Osteocyte (in vitro differentiated cells): ENCODE measurements at places on chromosomes 6 and 20. TPM values are rescaled to one million over a fixed set of nuclear protein-coding genes. Genes with fewer than 3 reads are reported as not detected.

BLTP3A gene
- total RNA-seq: 18.4 and 20.0 TPM in 2 replicates

CNR1 gene
- total RNA-seq: not detected in 2 replicates

GRCh38 chr20:59120491-59120890, 43.1 kb upstream of the ZNF831 start:
- peaks cover 2% of the 10 kb centered on the region for H3K27me3 ChIP-seq
- no peak overlapping the region for H3K4me3 ChIP-seq
- H3K27ac ChIP-seq: no peak overlapping the region
- no peaks in the 10 kb centered on the region for H3K4me1 ChIP-seq
- DNase-seq: no peak
- no peaks in the 10 kb centered on the region for H3K36me3 ChIP-seq

DNA sequence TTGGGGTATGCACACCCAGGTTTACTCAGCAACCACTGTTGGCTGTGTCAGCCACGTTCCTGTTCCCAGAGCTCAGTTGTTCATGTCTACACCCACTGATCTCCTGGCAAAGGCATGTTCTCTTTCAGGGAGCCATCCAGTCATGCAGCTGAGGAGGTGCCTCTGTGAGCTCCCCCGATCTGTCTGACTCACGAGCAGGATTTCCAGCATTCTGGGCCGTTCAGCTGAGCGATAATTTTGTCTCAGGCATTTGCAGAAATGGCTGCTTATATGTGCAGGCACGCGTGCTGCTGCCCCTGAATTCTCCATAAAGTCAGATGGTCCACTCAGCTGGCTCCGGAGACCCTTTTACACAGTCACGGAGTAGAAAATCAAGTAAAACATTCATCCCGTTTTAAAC, 78.4 kb upstream of the IYD start:
- no peaks in the 10 kb centered on the region for H3K36me3 ChIP-seq
- no peak overlapping the region for H3K27ac ChIP-seq
- no peak for DNase-seq
- no peak overlapping the region for H3K4me3 ChIP-seq

DNA sequence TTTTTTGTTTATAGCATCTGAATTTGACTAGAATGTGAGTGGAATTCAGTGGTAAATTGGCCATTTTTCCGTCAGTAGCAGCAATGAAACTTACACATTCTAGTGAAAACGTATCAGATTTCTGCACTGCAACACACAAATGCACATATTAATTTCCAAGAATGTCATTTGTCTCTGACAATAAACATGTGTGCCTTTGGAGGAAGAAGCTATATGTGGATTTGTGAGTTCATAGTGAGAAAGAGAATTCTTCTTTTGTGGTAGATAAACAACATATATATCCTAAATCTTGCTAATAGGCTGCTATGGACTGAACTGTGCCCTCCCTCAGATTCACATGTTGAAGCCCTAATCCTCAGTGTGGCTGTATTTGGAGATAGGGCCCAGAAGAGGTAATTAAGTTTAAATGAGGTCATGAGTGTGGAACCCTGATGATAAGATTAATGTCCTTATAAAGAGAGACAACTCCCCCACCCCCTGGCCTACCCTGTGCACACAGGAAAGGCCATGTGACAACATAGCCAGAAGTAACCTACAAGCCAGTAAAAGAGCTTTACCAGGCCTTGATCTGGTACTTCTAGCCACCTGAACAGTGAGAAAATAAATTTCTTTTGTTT, 200.2 kb upstream of the EYA4 start:
- no peak overlapping the region for H3K4me3 ChIP-seq
- H3K27me3 ChIP-seq: peaks cover 9% of the 10 kb centered on the region
- DNase-seq: no peak
- no peaks in the 10 kb centered on the region for H3K36me3 ChIP-seq

DNA sequence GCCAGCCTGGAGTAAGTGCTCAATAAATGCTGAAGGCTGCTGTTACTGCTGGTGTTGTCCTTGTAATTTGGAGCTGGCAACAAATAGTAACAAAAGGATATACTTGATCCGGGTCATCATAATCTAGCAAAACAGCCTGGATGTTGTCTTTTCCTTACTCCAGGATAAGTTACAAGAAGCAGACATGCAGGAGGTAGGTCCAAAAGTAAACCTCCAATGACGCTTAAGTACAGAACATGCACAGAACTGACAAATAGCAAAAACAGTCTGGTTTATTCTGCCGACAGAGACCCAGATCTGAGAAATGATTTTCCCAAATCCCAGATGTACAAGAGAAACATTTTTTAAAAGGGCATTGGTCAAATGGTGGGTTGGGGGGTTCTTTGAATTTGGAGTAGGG, 93.0 kb upstream of the KCNK16 start:
- H3K27ac ChIP-seq: peak overlapping the region; percentile 97
- H3K36me3 ChIP-seq: peaks cover 3% of the 10 kb centered on the region
- H3K4me3 ChIP-seq: no peak overlapping the region
- no peak for DNase-seq
- H3K4me1 ChIP-seq: peaks cover 44% of the 10 kb centered on the region
- no peaks in the 10 kb centered on the region for H3K27me3 ChIP-seq

DNA sequence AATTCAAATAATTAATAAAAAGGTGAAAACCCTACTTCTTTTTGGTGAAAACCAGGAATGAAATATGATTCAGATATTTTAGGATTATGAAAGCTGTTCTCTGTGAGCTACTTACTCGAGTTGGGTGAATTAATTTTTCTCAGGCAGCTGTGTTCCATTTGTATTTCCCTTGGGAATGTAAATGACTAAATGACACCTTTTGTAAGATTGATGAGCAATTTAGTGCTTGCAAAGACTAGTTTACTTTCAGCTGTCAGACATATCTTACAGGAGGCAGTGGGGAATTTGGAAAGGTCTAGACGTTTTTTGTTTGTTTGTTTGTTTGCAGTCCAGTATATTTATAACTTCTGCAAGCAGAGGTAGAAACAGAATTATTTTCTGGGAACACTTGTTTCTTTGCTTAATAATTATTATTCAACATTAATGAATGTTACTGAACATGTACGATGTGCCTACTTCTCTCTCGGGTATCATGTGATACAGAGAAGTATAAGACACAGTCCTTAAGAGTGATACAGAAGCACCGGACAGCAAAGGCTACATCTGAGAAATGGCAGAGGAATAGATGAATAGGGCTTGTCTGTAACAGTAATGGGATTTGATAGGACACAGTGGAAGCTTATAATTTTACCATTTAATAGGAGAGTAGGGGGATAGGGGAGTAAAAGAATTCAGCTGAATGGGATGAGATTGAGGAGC, 91.3 kb downstream of the AKAP7 start:
- no peaks in the 10 kb centered on the region for H3K27me3 ChIP-seq
- H3K36me3 ChIP-seq: peaks cover 6% of the 10 kb centered on the region
- no peak overlapping the region for H3K27ac ChIP-seq
- DNase-seq: no peak
- H3K4me3 ChIP-seq: no peak overlapping the region
- H3K4me1 ChIP-seq: no peaks in the 10 kb centered on the region

GRCh38 chr20:36344517-36345132, 38.5 kb downstream of the DLGAP4 start:
- H3K4me1 ChIP-seq: no peaks in the 10 kb centered on the region
- H3K4me3 ChIP-seq: no peak overlapping the region
- H3K27ac ChIP-seq: no peak overlapping the region
- DNase-seq: no peak
- H3K36me3 ChIP-seq: no peaks in the 10 kb centered on the region
